ENCODE measurements at places on chromosomes 6 and 20.

DNA sequence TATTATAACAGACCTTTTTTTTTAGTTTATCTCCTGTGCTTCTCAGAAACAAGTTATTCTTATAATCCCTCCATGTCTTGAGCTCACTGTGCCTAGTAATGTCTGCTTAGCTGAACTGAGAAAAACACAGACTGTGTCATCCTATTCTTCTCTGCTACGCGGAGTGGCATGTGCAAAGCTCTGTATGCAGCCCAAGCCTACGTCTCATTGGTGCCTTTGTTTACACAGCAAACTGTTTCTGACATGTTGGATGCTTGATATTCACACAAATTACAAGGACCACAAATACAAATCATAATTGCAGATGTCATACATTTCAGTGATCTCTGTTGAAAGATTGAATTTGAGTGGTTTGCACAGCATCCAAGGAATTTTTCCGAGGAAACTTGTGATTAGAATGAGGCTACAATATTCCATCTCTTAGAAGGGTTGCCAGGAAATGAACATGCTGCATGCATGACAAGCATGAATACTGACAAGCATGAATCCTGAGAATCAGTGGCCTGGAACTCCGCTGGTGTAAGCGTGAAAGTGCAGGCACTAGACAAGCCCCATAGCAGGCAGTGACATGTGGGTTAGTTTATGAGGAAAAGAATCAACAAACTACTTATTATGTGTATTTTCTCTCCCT lies 128.4 kb upstream of the SGK1 start:
- no peak for DNase-seq

GRCh38 chr6:40506954-40507353 lies 80.2 kb downstream of the LRFN2 start:
- no peak for DNase-seq

- DNase-seq = no peak
Observed at GRCh38 chr20:11001764-11002540, 328.2 kb upstream of the JAG1 start.

DNA sequence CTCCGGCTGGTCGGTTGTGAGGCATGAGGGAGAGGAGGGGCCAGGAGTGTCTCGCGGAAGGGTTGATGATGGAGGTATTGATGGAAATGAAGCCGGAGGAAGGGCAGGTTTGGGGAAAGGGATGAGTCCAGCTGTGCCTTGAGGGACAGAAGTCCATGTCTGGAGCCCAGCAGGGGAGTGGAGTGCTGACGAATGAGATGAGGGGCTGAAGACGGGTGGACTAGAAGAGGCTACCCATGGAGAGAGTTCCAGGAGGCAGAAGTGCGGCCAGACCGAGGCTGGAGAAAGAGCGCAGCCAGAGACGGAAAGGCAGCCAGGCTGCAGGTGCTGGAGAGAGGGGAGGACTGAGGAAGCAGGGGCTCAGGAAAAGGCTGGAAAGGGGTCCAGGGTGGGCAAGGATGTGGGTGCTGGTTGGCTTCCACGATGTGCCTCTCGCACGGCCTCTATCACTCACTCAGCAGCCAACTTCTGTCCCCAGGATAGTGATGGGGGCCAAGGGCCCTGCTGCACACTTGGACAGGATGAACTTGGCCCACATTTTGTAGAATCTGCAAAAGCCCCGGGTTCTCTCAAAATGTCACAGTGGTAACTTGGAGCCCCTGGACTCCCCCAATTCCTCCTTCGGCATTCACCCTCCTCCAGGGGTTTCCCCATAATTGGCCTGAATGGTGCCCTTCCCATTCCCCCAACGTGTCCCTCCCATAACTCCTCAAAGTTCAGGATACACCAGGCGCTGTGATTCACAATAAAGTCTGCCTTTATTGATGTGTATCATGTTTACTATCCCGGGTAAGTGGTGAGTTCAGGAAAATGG lies 627 bp upstream of the EIF6 start:
- DNase-seq = no peak

DNA sequence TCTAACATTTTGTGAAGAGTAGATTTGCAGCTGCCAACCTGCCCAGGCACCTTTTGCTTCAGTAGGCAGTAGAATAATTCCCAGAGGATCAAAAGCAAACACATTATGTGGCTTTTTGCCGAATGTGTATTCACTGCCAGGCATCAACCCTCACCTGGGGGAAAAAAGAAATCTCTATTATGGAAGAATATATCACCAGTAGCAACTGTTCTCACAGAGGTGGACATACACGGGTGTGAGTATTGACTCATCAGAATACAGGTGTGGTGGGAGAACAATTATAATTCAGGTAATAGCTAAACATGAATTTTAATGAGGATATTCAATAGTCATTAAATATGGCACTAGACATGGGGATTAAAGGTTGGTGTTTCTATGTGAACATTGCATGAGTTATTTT lies 910.7 kb downstream of the TFAP2A start:
- DNase-seq = no peak

- DNase-seq = no peak
Observed at GRCh38 chr6:8814440-8815000, 379.2 kb upstream of the SLC35B3 start.

DNA sequence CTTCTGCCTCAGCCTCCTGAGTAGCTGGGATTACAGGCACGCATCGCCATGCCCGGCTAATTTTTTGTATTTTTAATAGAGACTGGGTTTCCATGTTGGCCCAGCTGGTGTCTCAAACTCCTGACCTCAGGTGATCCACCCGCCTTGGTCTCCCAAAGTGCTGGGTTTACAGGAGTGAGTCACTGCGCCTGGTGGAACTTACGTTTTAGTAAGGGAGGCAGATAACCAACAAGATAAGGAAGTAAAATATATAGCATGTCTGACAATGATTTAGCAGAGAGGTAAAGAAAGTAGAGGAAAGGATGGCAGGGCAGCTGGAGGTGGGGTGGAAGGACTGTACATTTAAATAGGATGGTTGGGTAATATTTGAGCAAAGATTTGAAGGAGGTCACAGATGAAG lies 12.8 kb upstream of the MYMX start:
- DNase-seq = no peak

GRCh38 chr6:144217264-144217663 lies 66.9 kb downstream of the STX11 start:
- DNase-seq = no peak

DNA sequence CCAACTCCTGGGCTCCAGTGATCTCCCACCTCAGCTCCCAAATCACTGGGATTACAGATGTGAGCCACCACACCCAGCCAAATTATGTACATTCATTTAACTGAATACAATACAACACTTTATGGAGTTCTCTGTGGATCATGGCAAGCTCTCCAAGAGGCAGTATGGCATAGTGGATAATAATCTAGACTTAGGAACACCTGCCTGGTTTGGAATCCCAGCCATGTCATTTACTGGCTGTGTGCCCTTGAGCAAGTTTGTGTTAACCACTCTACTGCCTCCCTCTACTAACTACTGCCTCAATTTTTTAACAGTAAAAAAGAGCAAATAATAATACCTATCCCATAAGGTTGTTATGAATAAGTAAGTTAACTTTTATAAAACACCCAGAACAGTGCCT lies 1.9 kb upstream of the ETV7 start:
- DNase-seq = no peak

GRCh38 chr6:163780994-163781393 lies 366.5 kb downstream of the QKI start:
- DNase-seq = no peak

DNA sequence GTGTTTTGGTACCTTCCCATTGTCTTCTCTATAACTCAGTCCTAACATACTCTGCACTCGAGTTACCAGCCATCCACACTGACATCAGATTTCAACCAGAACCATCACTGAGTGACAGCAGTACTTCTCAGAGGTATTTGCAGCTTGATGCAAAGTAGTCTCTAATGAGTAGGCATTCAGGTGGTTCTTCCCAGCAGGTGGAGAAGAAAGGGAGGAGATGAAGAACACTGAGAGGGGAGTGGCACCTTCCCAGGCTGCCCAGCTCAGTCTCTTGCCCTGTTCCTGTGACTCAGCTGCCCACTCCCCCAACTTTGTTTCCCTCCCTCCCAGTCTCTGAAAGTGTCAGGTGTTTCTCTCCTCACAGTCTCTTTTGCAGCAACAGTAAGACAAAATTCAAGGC lies 38.7 kb upstream of the SMIM28 start:
- DNase-seq = no peak

DNA sequence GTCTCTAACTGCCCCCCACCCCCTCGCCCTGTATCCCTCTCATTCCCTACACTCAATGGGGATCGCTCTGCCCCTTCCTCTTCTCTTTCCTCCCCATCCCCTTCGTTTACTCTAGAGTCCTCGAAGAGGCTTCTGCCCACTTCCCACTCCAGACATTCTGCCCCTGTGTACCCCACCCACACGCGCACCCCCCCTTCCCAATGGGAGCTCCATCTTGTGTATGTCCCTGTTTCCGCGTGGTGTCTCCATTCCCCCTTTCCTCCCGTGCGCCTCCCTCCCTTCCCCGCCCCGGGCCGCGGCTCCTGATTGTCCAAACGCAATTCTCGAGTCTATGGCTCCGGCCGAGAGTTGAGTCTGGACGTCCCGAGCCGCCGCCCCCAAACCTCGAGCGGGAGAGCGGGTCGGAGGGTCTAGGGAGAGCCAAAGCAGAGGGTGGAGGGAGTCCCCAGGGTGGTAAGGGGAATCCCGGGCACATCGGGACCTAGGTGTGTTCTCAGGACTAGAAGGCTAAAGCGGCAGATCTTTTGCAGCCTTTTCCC lies 679 bp upstream of the RING1 start:
- no peak for DNase-seq

DNA sequence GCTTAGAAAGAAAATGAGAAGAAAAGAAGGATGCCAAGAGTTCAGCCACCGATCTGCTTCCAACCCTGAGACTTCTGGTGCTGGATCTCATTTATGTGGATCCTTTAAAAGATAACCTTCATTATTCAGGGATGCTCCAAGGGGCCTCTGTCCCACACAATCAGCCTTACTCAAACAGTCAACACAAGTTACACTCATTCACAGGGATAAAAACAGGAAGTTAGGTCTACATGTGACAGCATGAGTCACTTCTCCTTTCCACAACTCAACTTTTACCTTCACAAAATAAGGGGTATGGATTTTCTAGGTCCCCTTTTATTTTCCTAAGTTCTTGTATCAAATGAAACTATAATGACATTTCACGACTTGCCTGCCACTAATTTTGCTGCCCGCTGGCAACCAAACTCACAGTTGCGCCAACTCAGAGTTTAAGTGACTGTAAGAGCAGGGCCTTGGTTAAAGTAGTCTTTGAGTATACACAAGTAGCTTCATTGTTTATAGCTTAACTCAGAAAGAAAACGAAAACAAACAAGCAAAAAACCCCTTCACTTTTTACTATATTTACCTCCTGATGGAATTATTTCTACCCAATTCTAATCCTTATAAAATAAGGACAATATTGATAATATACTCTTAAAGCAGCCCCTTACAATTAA lies 278.8 kb upstream of the RUNX2 start:
- DNase-seq = no peak

- no peak for DNase-seq
Observed at GRCh38 chr20:20027284-20027683, 10.1 kb downstream of the NAA20 start.

GRCh38 chr20:63699466-63700198 lies 3.2 kb downstream of the TNFRSF6B start:
- DNase-seq = no peak

- no peak for DNase-seq
Observed at GRCh38 chr6:101961357-101961756, 567.8 kb downstream of the GRIK2 start.

DNA sequence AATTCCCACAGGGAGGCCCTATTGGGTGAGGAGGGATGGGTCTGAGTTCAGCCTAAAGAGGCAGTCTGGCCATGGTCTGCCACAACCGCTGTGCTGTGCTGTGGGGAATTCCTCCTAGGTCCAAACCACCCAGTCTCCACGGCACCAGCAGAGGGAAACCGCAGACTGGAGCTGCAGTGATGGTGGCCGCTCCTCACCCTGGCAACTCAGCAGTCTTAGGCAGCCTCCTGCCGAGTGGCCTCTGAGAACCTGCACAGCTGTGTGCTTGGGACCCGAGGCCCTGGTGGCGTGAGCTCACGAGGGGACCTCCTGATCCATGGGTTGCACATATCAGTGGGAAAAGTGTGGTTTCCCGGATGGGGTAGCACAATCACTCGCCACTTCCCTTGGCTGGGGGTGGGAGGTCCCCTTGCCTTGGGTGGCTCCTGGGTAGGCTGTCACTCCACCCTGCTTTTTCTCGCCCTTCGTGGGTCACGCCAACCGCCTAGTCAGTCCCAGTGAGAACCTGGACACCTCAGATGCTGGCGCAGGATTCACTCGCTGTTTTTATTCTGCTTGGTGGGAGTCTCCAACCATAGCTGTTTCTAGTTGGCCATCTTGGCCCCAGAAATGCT lies 242.2 kb downstream of the CDH26 start:
- DNase-seq = no peak

Measured in effector CD4-positive, alpha-beta T cell (primary cell).